ENCODE measurements at places on chromosomes 2 and 18. TPM values are rescaled to one million over a fixed set of nuclear protein-coding genes. Genes with fewer than 3 reads are reported as not detected.

GRCh38 chr2:25825238-25825637 is 53.0 kb downstream of the ASXL2 start:
- ATAC-seq: no peak

GRCh38 chr2:236208019-236208926 is 40.1 kb upstream of the GBX2 start:
- ATAC-seq: no peak

DNA sequence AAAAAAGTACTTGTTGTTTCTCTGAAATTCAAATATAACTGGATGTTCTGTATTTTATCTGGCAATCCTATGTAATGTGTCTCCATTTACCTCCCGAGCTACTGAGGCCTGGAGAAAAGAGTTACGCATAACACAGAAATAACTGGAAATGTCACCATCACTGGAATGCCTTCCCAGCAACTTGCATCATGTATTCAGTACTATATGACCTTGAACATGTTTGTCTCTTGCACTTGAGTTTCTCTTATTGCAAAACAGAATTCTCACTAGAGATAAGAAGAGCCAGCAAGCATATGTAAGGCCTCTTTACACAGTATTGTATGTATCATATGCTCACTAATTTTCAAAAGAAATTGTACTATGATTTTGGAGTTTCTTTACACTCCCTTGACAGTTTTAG is 99.6 kb upstream of the CTAGE1 start:
- ATAC-seq: no peak

- no peak for ATAC-seq
Measured at GRCh38 chr2:54271189-54271588, 15.2 kb upstream of the TSPYL6 start.

DNA sequence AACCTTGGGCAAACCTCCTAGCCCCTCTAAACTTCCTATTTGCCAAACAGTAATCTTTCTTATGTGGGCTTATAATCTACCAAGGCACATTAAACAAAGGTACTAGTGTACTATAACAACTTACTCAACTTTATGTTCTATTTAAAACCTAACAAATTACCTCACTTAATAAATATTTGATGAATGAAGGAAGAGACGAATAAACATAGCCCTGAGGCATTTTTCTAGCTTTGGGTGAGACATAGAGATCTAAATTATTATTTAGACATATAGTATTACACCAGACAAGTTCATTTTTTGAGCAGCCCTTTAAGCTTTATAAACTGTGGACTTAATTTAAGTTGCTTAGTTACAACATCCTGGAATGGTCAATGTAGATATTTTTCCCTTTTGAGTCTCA is 104.6 kb downstream of the UNC80 start:
- ATAC-seq: no peak

DNA sequence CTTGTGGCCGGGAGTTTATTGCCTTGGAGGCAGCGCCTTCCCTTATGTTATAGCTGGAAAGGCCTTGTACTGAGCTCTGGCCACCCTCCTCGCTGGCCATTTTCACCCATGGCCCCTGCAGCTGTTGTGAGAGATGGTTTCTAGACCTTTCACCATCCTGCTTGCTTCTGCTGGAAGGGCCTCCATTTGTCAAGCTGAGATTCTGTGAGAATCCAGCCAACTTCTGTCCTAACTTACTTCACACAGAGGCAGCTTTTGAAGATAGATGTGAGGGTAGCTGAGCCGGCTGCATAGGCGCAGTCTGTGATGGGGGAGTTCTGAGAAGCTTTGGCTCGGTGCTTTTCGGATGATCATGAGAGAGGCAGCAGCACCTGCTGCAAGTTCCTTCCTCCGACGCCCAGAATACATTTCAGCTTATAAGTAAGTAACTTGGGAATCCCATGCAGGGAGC is 8.7 kb downstream of the CTIF start:
- ATAC-seq: no peak

DNA sequence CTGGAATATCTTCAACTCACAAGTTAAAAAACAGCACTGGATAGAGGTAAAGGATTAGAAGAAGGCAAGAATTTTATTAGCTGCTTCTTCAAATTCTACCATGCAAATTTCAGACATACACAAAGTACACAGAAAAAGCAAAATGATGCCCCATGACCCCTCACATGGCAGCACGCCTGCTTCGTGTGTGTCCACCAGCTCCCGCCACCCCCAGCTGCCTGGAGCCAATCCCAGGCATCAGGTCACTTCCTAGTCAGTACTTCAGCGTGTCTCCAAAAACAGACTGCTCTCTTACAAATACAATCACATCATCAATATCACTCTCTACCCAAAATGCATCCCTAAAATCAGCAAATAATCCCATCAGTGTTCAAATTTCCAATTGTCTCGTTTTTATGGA is 35.8 kb downstream of the IMPA2 start:
- ATAC-seq: no peak

GRCh38 chr18:44859751-44860439 is 179.2 kb downstream of the SETBP1 start:
- ATAC-seq: no peak

DNA sequence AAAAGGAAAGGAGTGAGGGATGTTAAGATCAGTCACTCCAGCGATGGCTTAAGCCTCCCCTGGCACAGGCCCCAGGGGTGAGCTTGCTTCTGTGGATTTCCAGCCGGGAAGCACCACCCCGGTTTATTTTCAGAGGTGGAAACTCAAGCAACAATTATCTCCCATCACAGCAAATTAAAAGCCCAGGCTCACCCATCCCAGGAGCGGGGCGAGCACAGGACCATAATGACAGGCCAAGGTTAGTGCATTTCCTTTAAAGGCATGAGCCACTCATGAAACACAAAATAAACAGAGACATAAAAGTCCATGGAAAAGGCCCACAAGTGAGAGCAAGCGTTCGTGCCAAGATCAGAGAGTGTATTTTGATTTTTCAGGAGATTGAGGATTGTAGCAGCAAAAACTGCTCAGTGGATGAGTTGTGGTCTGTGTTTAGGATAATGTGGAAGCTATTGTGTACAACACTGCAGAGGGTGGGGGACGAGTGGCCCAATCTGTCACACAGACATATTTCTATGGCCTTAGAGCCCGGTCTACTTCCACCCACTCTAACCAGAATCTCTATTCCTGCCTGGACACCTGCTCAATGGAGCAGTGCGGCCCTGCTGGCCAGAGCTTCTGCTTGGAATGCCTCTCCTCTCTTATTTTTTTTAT is 111.4 kb upstream of the CDC42EP3 start:
- ATAC-seq: no peak

DNA sequence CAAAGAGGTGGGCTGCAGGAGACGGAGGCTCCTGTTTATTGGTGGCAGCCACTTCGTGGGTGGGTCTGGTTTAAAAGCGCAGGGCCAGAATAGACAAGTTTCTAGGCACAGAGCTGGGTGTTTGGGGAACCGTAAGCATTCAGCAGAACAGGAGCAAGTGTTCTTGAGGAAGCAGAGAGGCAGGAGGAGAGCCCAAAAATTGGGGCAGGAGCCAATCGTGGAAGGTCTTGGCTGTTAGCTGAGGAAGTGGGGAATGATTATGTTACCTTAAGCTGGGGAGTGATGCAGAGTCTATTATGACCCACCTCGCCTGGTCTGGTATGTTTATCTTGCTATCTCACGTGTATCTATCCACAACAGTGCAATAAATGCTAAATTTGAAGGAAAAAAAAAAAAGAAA is 64.3 kb upstream of the ATL2 start:
- ATAC-seq: no peak

GRCh38 chr18:3251249-3251962 is 3.8 kb downstream of the MYL12A start:
- ATAC-seq: no peak

POTEC gene
- not detected for total RNA-seq

STRN gene
- total RNA-seq: 38.5 TPM

SALL3 gene
- not detected for total RNA-seq
